ENCODE measurements at places on chromosomes 6 and 20.

DNA sequence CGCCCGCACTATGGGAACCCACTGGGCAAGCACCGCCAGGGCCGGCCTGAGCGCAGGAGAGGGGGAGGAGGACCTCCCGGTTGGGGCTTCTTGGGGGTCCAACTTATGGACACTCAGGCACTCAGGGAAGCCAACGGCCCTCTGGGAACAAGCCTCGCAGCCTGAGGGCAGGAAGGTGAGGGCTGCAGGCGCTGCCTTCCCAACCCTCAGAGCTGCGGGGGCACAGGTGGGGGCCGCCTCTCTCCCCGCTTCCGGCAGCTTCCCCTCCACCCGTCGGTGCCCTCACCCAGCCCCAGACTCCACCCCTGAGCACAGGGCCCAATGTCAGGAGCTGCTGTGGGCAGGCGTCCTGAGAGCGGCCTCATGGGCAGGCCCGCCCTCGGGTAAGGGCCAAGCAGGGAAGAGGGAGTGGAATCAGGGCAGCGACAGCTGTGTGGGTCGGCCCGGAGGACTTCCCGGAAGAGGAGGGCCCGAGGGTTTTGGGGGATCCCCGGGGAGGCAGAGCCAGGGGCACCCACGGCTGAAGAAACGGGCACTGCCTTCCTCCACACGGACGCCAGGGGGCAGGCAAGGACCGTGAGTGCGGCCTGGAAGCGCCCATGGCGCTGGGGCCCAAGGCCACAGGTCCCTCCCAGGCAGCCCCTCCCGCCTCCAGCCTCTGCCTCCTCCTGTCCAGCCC lies 488 bp upstream of the PTK6 start:
- peak overlapping the region; percentile 84 for H3K27ac ChIP-seq
- no peaks in the 10 kb centered on the region for H3K36me3 ChIP-seq
- peaks cover 22% of the 10 kb centered on the region for H3K4me1 ChIP-seq
- peak overlapping the region; percentile 69 for H3K4me3 ChIP-seq

DNA sequence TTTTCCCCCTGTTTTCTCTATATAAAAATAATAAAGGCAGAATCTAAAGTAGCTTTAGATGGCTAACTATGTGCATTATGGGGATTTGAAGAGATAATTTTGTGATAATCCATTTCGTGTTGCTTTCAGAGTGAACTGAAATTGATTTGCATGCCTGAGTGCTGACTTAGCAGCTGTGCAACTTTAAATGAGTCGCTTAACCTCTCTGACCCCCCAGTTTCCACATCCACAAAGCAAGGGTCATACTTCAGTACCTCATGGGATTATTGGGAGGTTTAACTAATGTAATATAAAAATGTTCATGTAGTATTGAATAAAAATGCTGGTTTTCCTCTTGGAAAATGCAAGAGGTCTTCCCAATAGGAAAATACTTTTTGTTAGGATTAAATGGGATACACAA lies 63.8 kb upstream of the FABP7 start:
- no peaks in the 10 kb centered on the region for H3K4me1 ChIP-seq
- H3K36me3 ChIP-seq = no peaks in the 10 kb centered on the region
- no peak overlapping the region for H3K4me3 ChIP-seq
- H3K27ac ChIP-seq = no peak overlapping the region

DNA sequence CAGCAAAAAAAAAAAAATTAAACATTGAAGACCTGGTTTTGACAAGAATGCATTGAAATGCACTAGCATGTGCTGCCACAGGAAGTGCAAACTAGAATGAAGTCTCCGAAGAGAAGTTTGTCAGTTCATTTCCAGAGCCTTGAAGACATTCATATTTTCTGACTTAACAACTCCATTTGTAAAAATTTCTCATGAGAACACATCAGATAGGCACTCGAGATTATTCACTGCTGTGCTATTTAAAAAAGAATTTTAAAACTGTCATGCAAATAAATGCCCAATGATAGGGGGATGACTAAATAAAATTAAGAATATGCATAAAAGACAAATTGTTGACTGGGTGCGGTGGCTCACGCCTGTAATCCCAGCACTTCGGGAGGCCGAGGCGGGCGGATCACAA lies 394.6 kb upstream of the JARID2 start:
- no peak for DNase-seq
- no peaks in the 10 kb centered on the region for H3K4me1 ChIP-seq
- H3K36me3 ChIP-seq = no peaks in the 10 kb centered on the region
- no peak overlapping the region for H3K4me3 ChIP-seq

DNA sequence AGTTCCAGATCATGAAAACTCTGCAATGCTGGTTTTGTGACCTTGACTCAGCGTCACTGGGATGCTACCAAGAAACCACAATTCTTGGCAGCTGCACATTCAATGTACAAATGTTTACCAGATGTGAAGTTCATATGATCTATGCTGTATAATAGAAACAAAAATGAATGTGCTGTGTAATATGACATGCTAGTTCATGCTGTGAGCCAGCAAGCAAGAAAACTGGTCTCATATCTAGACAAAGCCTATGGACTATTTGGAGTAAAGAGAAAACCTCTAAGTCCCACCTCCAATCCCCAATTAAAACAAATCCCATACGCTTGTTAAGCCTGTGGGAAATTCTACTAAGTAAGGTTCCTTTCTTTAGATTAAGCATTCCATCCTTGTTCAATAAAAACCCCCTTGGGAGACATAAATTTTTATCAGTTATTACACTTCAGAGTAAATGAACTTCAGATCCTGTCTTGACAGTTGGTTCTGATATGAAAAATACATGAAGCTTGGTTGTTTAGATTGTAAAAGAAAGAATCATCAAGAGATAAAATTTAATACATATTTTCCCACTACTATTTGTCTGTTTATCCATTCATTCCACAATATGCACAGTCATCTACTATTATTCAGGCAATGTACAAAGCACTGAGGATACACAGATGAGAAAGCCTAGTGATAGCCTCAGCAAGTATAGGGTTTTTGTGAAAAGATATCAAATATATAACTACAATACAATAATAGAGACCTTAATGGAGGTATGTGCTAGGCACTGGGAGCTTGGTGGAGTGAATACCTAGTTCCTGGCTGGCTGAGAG lies 20.1 kb downstream of the COL21A1 start:
- no peak overlapping the region for H3K4me3 ChIP-seq
- no peaks in the 10 kb centered on the region for H3K4me1 ChIP-seq
- no peak for DNase-seq
- no peak overlapping the region for H3K27ac ChIP-seq
- H3K36me3 ChIP-seq = no peaks in the 10 kb centered on the region

- no peak for DNase-seq
- no peaks in the 10 kb centered on the region for H3K27me3 ChIP-seq
- no peak overlapping the region for H3K27ac ChIP-seq
- no peak overlapping the region for H3K4me3 ChIP-seq
- no peaks in the 10 kb centered on the region for H3K4me1 ChIP-seq
Measured at GRCh38 chr6:132199343-132199742, 201.9 kb downstream of the MOXD1 start.

- H3K27me3 ChIP-seq = no peaks in the 10 kb centered on the region
- no peaks in the 10 kb centered on the region for H3K36me3 ChIP-seq
- H3K4me3 ChIP-seq = no peak overlapping the region
- H3K27ac ChIP-seq = no peak overlapping the region
- DNase-seq = no peak
- no peaks in the 10 kb centered on the region for H3K4me1 ChIP-seq
Measured at GRCh38 chr6:127073222-127073621, 45.2 kb upstream of the RSPO3 start.

- H3K36me3 ChIP-seq = no peaks in the 10 kb centered on the region
- no peak for DNase-seq
- no peak overlapping the region for H3K27ac ChIP-seq
- H3K4me3 ChIP-seq = no peak overlapping the region
- H3K4me1 ChIP-seq = peaks cover 8% of the 10 kb centered on the region
Measured at GRCh38 chr6:157607317-157608109, 215.5 kb upstream of the SNX9 start.

DNA sequence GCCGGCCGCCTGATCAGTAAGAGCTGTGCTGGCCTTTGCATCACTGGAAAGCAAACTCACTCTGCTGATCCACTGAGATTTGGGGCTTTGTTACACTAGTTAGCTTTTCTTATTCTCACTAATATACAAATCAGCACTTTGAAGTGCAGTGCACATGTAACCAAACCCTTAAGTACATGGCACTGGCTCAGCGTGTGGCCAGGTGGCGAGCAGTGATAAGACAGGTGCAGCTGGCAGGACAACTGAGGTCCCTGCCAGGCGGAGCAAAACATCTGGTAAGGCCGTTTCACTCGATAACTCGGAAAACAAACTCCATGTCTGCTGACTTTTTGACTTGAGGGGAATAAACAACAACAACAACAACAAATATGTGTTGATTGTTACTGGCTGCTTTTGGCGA lies 11.0 kb downstream of the GFRA4 start:
- H3K27ac ChIP-seq = no peak overlapping the region
- H3K27me3 ChIP-seq = no peaks in the 10 kb centered on the region
- DNase-seq = no peak
- no peaks in the 10 kb centered on the region for H3K36me3 ChIP-seq

DNA sequence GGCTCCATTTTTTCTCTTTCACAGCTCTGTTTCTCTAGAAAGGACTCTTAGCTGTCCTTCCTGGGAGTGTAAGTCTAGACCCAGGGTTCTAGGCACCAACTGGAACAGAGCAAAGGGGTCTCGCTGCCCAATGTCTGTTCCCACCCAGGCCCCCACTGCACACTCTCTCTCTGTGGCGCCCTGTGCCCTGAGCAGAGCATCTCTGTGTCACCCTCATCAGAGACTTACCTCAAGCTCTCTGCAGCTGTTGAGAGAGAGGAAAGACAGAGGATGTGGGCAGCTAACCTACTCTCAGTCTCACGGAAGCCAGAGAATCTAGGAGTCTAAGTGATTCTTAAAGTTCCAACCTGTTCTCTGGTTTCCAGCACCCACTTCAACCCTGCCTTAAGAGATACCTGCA lies 9.5 kb downstream of the NCR2 start:
- DNase-seq = peak; percentile 59
- peaks cover under 1% of the 10 kb centered on the region for H3K27me3 ChIP-seq
- peak overlapping the region; percentile 90 for H3K27ac ChIP-seq
- H3K4me3 ChIP-seq = peak overlapping the region; percentile 32

GRCh38 chr20:56371977-56372376 lies 13.2 kb downstream of the FAM210B start:
- H3K36me3 ChIP-seq = peaks cover under 1% of the 10 kb centered on the region
- no peak overlapping the region for H3K4me3 ChIP-seq
- H3K27me3 ChIP-seq = no peaks in the 10 kb centered on the region
- DNase-seq = no peak

- no peak overlapping the region for H3K4me3 ChIP-seq
- H3K4me1 ChIP-seq = no peaks in the 10 kb centered on the region
- H3K27ac ChIP-seq = no peak overlapping the region
- no peak for DNase-seq
Measured at GRCh38 chr20:46828471-46828870, 66.2 kb upstream of the EYA2 start.

- no peak for DNase-seq
- no peaks in the 10 kb centered on the region for H3K36me3 ChIP-seq
- H3K27ac ChIP-seq = no peak overlapping the region
- no peak overlapping the region for H3K4me3 ChIP-seq
- peaks cover 13% of the 10 kb centered on the region for H3K27me3 ChIP-seq
Measured at GRCh38 chr6:15020119-15020770, 225.6 kb upstream of the JARID2 start.

GRCh38 chr6:51959744-51960383 lies 127.5 kb downstream of the PKHD1 start:
- H3K36me3 ChIP-seq = no peaks in the 10 kb centered on the region
- no peak overlapping the region for H3K4me3 ChIP-seq
- no peak for DNase-seq
- H3K27ac ChIP-seq = no peak overlapping the region
- H3K4me1 ChIP-seq = no peaks in the 10 kb centered on the region
- H3K27me3 ChIP-seq = peaks cover 6% of the 10 kb centered on the region

DNA sequence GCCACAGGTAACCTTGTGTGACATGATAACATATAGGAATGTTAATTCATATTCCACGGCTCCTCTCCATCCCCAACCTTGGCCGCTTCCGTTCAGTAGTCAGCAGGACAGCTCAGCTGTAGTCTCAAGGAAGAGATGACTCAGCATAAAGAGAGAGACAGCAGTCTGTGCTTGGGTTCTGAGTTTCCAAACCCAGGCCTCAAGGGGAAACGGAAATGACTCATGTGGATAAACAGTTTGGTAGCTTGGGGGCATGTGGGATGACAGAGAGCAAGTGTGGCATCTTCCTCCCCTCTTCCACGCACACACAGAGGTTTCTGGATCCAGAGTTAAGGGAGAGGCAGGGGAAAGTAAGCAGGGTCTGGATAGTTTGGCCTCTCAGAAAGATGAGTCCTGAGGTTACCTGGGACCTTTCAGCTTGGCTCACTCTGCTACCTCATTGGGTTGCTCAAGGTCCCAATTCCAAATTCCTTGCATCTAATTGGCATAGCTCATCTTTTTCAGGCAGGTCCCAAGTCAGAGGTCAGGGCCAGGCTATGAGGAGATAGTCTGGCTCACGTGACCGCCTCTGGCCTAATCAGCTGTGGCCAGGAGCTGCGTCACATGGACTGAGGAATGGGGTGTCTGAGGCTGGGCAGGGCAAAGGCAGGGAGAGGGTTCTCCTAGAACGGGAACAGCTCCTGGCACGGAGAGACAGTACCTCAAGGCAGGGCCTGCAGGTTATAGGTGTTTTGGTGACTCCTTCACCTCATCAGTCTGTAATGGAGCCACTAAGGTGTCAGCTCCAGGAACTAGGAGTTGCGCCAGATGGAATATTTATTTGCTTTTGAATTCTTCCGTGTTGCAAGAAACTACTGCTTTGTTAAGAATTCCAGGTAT lies 36.5 kb upstream of the MLN start:
- peaks cover 4% of the 10 kb centered on the region for H3K27me3 ChIP-seq
- no peak for DNase-seq
- H3K4me1 ChIP-seq = peaks cover 13% of the 10 kb centered on the region
- no peaks in the 10 kb centered on the region for H3K36me3 ChIP-seq
- no peak overlapping the region for H3K27ac ChIP-seq

GRCh38 chr6:125431971-125432370 lies 130.2 kb upstream of the HDDC2 start:
- DNase-seq = no peak
- H3K27me3 ChIP-seq = peaks cover 21% of the 10 kb centered on the region
- H3K36me3 ChIP-seq = peaks cover 7% of the 10 kb centered on the region
- no peak overlapping the region for H3K4me3 ChIP-seq
- H3K4me1 ChIP-seq = no peaks in the 10 kb centered on the region

DNA sequence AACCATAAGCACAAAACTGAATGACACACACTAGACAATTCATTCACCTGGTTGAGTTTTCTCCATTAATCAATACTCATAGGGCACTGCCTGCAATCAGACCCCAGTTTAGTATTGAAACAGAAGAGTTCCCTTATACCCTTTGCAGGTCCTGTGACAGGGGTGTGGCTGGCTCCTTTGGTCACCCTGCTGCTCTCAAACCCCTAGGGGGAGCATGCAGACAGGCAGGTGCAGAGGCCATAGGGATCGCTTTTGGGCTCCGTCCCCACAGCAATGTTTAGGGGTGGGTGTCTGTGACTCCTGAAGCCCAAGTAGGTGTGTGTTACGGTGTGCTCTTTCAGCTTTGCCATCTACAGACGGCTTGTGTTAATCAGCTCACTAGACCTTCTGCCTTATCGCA lies 210.4 kb downstream of the CENPW start:
- H3K4me3 ChIP-seq = no peak overlapping the region
- H3K4me1 ChIP-seq = no peaks in the 10 kb centered on the region
- no peak for DNase-seq
- no peaks in the 10 kb centered on the region for H3K27me3 ChIP-seq

- peaks cover 2% of the 10 kb centered on the region for H3K4me1 ChIP-seq
- no peak overlapping the region for H3K27ac ChIP-seq
- no peak overlapping the region for H3K4me3 ChIP-seq
- no peaks in the 10 kb centered on the region for H3K36me3 ChIP-seq
- peaks cover 17% of the 10 kb centered on the region for H3K27me3 ChIP-seq
Measured at GRCh38 chr20:23622839-23623343, 14.9 kb downstream of the CST3 start.

- H3K4me1 ChIP-seq = no peaks in the 10 kb centered on the region
- DNase-seq = no peak
- no peak overlapping the region for H3K4me3 ChIP-seq
- no peaks in the 10 kb centered on the region for H3K36me3 ChIP-seq
Measured at GRCh38 chr6:56766139-56766805, 123.6 kb upstream of the DST start.
